ENCODE measurements at places on chromosomes 7 and 10. TPM values are rescaled to one million over a fixed set of nuclear protein-coding genes. Genes with fewer than 3 reads are reported as not detected.

Gene STARD3NL
- total RNA-seq: 62.7 TPM

Gene HOXA7
- 4.9 TPM for total RNA-seq

Gene RNF32
- 1.2 TPM for total RNA-seq

Gene WNT8B
- total RNA-seq: 0.07 TPM

Gene SLC16A12
- total RNA-seq: not detected

Gene OR2F2
- total RNA-seq: not detected

Gene EVX1
- total RNA-seq: not detected

Gene TRIL
- not detected for total RNA-seq

Gene ZNF716
- total RNA-seq: not detected

Gene SEMA3A
- total RNA-seq: 6.3 TPM

Gene PPP1R17
- not detected for total RNA-seq

Gene HMX2
- 0.15 TPM for total RNA-seq

Gene PON1
- total RNA-seq: 0.28 TPM

Gene MUC3A
- total RNA-seq: 12.4 TPM

Gene FAM20C
- 37.6 TPM for total RNA-seq

Gene OR2A5
- total RNA-seq: not detected

Gene XRCC2
- total RNA-seq: 6.9 TPM

Gene BCL7B
- total RNA-seq: 67.1 TPM

Gene AGMO
- total RNA-seq: 1.3 TPM

Gene PCLO
- total RNA-seq: 0.91 TPM

Gene YKT6
- total RNA-seq: 125 TPM

Gene PAOX
- 2.4 TPM for total RNA-seq

Gene GIMAP4
- not detected for total RNA-seq

Gene CPED1
- total RNA-seq: not detected

Gene TEX47
- not detected for total RNA-seq

Gene AKR1E2
- 9.2 TPM for total RNA-seq

Gene PSPH
- 27.6 TPM for total RNA-seq

Gene GPC2
- total RNA-seq: 1.0 TPM

Gene AOAH
- total RNA-seq: 0.13 TPM

Gene DGKI
- 0.38 TPM for total RNA-seq

Gene KLLN
- 0.53 TPM for total RNA-seq

Data from A549 treated with DMSO at 1 μM for 4 hours (cell line).